ENCODE measurements at places on chromosomes 6 and 20.

DNA sequence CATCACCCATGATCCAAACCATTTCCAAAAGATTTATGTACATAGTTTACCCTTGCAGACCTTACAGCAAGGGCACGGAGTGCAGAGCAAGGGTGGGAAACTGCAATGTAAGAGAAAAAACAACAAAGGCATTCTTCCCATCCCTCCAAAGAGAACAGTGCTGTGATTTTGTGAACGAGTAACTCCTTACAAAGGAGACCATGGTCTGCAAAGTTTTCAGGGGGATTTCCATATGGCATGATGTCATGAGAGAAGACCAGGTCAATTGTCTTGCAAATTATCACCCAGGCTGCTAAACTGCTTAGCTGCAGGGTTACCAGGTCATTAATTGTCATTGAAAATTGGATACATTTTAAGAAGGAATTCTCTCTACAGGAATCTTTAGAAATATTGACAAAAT lies 58.3 kb downstream of the LAMP5 start:
- DNase-seq, result no peak

- DNase-seq, result no peak
These were observed 40.0 kb upstream of the ADGRF5 start for GRCh38 chr6:46961711-46962110.

DNA sequence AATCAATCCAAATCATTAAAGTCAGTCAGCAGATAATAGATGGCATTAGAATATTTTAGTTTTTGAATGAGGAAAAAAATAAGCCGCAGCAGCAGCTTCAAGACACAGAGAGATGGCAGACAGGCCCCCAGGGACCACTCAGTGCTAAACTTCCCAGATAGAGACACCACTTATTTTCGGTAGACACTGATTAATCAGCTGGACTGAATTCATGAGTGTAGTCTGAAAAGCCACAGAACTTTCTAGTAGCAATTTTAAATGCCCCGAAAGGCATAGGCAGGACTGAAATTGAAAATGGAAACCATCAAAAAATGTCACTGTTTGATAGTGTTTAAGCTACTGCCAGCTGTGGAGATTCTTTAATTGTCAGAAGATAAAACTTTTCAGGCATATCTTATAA lies 3.1 kb upstream of the CLDN20 start:
- no peak for DNase-seq

DNA sequence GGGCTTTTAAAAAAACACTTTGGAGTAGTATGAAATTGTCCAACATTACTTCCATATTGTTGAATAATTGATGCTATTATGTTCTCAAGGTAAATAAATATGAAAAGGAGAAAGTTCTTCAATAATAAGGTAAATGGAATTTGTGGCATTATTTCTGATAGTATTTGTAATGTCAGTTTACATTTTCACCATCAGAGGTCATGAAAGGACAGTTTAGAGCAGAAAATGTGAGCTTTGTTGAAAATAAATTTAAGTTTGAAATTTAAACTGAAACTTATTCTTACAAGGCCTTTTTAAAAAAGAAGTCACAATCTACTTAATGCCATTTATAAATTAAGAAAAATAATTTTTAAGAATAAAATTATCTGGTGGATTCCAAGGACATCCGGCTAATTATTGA lies 15.8 kb upstream of the CEP162 start:
- DNase-seq, result no peak

- DNase-seq, result no peak
These were observed 101.6 kb downstream of the DST start for GRCh38 chr6:56541030-56541600.

DNA sequence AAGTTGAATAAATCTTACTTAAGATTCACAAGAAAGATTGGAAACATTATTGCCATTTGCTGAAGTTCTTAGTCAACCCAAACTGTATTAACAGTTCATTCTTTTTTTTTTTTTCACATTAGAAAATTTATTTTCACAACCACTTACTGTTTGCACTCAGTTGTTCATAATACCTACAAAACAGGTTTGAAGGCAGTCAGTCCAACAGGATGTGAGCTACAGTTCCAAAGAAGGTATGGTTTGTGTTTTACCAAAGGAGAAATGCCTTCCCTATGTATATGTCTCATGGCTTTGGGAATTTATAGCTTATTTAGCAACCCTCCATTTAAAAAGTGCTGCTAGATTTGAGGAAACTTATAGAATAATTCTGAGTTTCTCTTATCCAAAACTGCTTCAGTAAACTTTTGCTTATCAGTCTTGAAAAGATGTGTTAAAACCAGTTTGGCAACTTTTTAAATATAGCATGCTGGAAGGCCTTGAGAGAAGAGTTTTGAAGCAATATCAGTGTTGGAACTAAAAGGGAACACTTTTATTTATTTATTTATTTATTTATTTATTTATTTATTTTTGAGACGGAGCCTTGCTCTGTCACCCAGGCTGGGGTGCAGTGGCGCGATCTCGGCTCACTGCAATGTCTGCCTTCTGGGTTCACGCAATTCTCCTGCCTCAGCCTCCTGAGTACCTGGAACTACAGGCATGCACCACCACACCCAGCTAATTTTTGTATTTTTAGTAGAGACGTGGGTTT lies 46.8 kb upstream of the RREB1 start:
- DNase-seq, result no peak

DNA sequence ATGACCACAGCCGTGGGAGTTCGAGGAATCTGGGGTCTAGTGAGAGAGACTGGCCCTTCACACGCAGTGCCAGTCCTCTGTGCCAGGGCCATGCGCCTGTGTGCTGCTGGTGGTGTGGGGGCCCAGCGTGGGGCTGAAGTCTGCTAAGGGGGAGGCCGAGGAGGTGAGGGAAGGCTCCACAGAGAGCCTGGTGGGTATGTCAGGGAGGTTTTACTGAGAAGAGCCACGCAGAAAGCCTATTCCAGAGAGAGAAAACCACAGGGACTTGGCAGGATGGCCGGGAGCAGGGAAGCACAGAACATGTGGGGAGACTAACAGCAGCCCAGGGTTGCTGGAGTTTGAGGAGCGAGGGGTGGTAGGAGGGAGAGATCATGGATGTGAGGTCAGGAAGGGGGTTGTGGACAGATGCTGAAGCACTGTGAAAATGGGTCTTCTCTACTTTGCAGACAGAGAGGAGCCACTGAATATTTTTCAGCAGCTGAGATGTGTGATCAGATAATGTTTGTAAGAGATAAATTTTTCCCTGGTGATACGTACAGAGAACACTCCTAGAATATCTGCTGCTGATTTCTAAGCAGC lies 35.3 kb downstream of the DUSP22 start:
- DNase-seq, result no peak

DNA sequence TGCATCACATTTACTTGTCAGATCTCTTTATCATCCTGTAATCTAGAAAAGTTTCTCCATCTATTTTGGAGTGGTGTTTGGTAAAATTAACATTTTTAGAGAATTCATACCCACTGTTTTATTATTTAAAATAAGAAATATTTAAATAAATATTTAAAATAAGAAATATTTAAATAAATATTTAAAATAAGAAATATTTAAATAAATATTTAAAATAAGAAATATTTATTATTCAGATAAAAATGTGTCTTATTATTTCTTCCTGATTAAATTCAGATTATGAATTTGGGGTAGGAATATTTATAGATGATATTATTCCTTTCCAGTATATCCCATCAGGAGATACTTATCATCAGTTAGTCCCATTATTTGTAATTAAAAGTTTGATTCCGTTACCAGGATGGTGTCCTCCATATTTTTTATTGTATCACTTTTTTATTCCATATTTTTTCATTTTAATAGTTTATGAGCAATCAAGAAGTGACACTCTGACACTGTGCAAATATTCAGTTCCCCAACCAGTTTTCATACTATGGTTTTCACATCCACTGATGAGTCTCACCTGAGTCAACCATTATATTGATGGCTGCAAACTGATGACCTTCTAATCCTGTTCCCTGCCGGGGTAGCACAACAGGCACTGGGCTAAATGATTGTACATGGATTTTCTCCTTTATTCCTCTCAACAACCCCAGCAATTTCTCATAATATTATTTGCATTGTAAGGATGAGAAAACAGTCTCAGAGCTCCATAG lies 1023.0 kb downstream of the KIF16B start:
- no peak for DNase-seq

- DNase-seq, result no peak
These were observed 4.2 kb upstream of the NTSR1 start for GRCh38 chr20:62704341-62704948.

Data from T-helper 9 cell (primary cell).